Right cardiac atrium (tissue), 5 donors: ENCODE measurements at places on chromosomes 1 and 21. TPM values are rescaled to one million over a fixed set of nuclear protein-coding genes. Genes with fewer than 3 reads are reported as not detected.
A peak's percentile ranks its signal among the peaks of the same experiment; 100 is the strongest.

- DNase-seq: no peak
These were observed 114.3 kb downstream of the NMNAT2 start for GRCh38 chr1:183303901-183304300.

GRCh38 chr1:8711151-8711550 is 106.3 kb downstream of the RERE start:
- no peak for DNase-seq

DNA sequence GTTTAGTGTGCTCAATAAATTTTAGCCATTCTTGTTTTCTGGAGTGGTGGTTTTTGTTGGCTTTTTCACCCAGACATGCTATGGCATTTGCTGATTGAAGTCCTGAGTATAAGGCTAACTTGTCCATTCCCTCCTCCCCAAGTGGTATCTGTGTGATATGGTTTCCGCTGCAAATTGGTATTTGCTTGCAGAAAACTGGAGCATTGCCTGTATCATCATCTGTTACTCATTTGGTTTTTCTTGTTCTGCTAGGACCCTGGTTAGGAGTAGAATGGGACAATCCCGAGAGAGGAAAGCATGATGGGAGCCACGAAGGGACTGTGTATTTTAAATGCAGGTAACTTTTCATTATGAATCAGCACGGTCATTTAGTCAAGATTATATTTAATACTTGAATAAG is 34.0 kb downstream of the TBCE start:
- no peak for DNase-seq

DNA sequence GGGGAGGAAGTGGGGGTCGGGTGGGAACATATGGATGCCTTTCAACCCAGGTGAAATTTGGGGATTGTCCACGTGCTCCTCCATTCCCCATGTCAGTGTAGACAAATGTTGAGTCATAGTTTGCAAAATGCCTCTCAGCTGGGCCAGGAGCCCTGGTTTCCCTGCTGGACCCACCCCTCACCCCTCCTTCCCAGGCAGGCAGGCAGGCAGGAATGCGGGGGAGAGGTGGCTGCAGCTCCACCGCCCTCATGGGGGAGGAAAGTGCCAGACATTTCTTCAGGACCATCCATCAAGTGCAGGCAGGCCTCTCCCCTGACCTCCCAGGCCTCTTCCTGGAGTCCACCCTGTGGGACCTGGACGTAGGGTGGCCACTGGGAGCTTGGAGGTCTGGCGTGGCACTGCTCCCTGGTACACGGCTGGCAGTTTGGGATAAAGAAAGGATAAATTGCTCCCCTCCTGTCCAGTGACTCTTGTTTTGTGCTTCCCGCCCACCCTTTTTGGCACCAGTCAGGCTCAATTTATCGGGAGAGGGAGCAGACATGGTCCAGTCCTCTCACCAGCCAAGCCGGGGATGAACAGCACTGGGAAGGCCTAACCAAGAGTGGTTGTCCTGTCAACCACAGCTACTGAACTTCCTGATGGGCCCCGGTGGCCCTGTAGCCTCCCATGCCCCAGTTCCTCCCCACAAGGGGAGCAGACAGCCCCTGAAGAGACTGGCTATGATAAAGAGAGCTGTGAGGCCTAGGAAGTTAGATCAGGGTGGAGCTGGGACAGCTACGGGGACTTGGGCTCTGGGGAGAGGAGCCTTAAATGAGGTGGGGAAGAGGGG is 18.9 kb downstream of the NPR1 start:
- DNase-seq: peak; percentile 87

GRCh38 chr1:117268535-117269455 is 58.1 kb upstream of the VTCN1 start:
- no peak for DNase-seq

- no peak for DNase-seq
These were observed 3.7 kb upstream of the MROH9 start for GRCh38 chr1:170931650-170932049.

DNA sequence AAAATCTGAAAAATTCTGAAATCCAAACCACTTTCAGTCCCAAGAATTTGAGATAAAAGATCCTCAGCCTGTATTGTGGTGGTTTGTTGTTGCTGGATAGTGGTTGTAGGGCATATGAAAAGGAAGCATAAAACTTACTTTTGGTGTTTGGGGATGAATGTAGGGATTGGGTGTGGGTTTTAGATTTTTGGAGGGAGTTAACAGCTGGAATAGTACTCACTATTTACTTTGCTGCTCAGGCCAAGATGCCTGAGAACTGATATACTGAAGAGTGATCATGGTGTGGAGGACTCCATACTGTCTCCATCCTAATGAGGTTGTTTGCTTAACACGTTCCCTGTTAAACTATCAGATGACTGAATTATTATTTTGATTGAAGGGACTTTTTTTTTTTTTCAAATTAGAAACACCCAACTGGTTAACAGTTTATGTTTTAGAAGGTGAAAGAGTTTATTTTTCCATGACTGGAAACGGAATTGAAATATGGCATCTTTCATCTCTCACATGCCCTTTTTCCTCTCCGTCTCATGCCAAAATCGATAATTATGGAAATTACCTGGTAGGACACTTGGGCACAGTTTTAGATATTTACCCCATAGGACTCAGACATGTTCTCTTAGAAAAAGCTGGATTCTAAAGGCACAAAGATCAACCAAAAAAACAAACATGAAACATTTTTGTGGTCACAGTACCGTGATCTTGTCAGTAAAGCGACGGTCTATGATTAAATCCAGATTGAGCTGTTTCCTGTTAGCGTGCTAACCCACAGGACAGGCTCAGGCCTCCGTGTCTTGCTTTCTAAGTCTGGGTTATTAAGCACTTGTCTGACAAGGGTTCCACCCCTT is 37.3 kb downstream of the RGL1 start:
- DNase-seq: peak; percentile 61

DNA sequence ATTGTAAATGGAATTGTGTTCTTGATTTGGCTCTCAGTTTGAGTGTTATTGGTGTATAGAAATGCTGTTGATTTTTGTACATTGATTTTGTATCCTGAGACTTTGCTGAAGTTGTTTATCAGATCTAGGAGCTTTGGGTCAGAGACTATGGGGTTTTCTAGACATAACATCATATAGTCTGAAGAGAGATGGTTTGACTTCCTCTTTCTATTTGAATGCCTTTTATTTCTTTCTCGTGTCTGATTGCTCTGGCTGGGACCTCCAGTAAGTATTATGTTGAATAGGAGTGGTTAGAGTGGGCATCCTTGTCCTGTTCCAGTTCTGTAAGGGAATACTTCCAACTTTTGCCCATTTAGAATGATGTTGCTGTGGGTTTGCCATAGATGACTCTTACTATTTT is 39.1 kb upstream of the ANGPTL1 start:
- DNase-seq: no peak

PADI3 gene
- total RNA-seq: not detected

DDI2 gene
- total RNA-seq: 23.1 TPM

KCNE2 gene
- total RNA-seq: 0.33 TPM

CELA3B gene
- total RNA-seq: not detected

PLEKHA6 gene
- total RNA-seq: 28.9 TPM
